ENCODE measurements at places on chromosomes 7 and 10.

DNA sequence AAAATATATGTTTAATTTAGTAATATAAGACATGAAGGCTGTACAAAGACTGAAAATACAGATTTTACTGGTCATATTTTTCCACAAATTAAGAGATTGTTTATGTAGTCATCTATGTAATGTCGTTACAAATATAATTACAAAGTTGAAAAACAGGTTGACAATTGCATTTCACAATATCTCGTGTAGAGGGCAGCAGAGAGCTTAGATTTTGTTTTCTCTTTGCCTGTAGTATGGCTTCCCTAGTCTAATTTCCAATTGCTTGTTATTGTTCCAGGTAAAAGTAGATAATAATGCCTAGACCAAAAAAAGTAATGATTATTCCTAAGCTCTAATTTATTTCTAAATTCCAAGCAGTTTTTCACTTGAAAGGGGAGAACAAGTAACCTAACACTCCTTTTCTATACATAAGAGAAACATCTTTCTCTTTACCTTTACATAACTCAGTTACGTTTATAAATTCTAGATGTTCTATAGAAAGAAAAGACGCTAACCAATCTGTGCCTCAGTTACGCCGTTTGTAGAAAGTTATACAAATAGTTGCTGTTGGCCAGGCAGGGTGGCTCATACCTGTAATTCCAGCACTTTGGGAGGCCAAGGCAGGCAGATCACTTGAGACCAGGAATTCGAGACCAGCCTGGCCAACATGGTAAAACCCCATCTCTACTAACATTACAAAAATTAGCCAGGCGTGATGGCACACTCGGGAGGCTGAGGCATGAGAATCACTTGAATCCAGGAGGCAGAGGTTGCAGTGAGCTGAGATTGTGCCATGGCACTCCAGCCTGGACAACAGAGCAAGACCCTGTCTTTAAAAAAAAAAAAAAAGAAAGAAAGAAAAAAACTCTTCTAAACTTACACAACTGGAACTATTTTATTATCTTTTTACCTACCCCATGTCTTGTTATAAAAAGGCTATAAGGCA is 30.0 kb downstream of the NET1 start:
- no peak for DNase-seq

DNA sequence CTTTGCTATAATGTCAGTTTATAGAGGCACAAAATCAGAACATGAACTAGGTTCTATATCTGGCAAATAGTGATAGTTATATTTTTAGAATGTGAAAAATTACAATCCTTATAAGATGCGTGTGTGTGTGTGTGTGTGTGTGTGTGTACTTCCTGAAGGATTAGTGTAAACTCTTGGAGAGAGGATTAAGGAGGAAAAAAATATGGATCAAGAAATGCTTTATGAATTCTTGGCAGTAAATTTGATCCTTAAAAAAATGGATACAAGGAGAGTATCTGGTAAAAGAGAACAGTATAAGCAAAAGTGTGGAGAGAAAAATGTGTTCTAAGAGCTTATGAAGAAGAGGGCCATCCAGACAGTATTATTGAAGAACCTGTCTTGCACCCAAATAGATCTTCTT is 484.3 kb downstream of the ADRA2A start:
- DNase-seq: no peak

GRCh38 chr10:30433306-30433729 is 666 bp upstream of the MAP3K8 start:
- no peak for DNase-seq

GRCh38 chr7:105444342-105444987 is 55.7 kb upstream of the SRPK2 start:
- DNase-seq: no peak

GRCh38 chr10:107727767-107728317 is 563.3 kb upstream of the SORCS1 start:
- no peak for DNase-seq

GRCh38 chr7:41574377-41574776 is 128.5 kb downstream of the INHBA start:
- DNase-seq: no peak

- no peak for DNase-seq
Measured at GRCh38 chr10:102418622-102419268, at the start of gene PSD. Gene PSD, minus strand, starts transcription at chr10:102418785. Its CDS starts 1,747 bp downstream, at chr10:102417038.

DNA sequence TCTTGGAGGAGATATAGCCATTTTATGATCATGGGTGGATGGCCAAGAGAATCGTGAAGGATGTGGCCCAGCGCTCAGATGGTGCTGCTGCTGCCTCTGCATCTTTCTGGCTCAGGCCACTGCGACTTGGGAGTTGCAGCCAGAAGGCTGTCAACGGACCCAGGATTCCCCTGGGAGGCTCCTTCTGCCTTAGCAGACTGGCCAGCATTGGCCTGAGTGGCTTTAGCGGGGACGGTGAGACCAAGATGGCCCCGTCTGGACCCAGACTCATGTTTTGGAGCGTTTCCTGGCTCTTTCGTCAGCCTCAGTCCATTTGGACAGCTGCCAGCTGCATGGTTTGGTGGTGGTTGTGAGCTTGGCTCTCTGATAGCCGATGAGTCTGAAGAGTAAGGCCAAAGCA is 97.2 kb downstream of the GALNT17 start:
- no peak for DNase-seq

DNA sequence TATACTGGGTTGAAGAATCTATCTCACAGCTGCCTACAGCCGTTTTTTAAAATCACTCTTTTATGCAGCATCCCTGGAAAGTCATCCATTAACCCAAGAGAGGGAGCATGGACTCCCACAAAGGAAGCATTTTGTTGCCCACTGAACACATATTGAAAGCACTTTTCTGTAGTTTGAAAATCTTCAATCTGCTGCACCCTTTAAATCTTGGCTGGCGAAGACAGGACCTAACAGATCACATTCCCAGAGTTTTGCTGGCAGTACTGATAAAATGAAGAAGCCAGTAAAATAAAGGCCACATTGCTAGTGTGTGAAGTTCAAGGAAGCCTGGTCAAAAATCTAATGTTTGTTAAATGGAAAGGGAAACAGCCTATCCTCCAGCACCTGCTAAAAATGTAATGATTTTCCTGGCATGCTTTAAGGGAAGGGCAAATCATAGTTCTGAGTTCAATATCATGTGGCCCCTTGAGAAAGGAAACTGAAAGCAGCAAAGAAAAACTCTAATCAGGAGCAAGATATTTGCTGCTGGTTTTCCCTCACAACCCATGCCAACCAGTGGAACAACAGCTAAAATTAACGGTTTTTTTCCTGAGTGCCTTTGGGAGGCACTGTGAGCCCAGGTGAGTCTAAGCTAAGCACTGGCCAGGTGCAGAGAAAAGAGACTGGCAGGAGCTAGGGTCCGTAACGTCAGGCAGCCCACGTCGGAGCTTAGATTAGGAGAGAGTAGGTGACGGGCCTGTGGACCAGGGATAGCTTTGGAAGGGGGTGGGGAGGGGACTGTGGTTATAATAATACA is 97.9 kb upstream of the PALS2 start:
- no peak for DNase-seq

DNA sequence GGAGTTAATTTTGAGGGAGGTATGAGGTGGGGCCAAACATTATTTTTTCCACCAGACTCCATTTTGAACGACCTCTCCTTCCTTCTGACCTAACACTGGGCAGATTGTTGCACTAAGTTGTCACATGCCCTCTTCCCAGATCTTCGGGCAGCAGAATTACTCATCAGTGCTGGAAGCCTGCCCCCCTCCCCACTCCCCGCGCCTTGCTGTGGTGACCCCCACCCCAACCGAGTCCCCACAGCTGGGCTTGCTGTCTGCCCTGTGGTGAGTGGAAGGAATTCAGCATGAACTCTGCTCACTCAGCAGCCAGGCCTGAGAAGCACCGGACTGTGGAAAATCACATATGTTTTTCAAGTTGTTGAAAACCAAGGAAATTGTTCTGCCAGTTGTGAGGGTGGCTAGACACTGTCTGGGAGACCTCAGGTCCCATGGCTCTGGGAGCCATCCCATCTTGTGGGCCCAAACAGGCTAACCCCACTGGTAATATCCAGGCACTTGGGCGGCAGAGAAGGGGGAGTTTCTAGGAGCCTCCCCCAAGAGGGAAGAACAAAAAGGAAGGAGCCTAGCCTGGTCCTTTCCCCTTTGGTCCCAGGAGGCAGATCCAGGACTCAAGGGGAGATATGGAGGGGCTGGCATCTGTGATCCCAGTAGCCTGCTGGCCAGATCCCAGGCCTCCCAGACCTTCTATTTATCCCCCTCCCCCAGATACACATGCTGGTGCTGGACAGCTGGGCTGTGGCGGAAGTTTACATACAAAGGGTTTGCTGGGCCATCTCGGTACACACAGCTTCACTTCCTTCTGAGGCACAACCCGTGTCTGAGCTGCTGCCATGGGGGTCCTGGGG is 3.5 kb upstream of the AEBP1 start:
- no peak for DNase-seq

DNA sequence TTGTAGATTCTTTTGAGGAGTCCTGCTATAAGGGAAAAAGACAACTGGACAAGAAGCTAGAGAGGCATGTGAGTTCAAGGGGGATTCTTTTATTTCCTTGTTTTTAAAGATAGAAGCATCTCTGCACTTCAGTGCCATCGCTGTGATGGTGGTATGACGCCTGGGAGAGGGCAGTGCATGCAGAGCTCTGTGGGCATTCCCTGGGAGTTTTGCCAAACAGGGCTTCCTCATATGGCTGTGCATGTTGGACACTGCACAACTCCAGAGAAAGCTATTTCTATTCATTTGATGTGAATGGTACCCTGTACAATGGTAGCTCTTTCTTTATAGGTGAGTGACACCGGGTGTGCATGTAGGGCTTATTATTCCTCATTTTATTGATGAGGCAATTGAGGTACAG is 599.5 kb upstream of the DPP6 start:
- no peak for DNase-seq

DNA sequence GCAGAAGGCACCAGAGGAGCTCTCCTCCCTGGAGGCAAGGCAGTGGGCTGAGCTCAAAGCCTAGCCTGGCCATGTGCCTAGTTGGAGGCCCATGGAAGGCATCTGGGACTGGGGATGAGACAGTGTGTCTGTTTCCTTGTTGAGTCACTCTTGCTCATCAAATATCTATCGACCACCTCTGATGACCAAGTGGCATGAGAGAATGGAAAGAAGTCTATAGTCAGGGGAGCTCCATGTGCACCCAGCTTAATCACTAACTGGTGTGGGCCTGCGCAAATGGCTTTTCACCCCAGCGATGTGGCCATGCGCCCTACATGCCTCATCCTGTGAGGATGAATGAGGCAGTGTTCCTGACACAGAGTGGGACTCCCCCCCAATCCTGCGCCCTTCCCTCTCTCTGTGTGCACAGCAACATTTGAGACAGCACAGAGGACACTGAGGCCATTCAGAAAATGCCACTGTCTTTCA is 229.9 kb downstream of the RPS24 start:
- no peak for DNase-seq

GRCh38 chr7:43260980-43261878 is 148.8 kb downstream of the HECW1 start:
- DNase-seq: no peak
